Epithelial cell of proximal tubule (primary cell): ENCODE measurements at places on chromosomes 2 and 18. TPM values are rescaled to one million over a fixed set of nuclear protein-coding genes. Genes with fewer than 3 reads are reported as not detected.

- DNase-seq = no peak
Measured at GRCh38 chr2:197327472-197328098, 17.0 kb upstream of the ANKRD44 start.

- no peak for DNase-seq
Measured at GRCh38 chr2:3265981-3266924, 111.4 kb downstream of the EIPR1 start.

DNA sequence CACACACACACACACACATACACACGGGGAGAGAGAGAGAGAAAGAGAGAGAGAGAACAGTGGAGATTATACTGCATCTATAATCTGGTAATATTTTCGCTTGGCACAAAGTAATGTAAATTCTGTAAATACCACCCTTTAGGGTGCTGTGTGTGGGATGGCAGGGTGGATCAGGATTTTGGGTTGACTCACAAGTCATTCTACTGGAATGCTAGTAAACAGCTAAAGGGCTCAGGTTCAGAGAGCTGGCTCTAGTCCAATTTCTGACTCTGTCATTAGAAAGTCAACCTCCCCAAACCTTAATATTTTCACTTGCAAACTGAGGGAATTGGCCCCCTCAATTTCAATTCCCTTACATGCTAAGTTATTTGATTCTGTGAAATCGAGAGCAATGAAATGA, 308.3 kb downstream of the TSN start:
- DNase-seq = no peak

DNA sequence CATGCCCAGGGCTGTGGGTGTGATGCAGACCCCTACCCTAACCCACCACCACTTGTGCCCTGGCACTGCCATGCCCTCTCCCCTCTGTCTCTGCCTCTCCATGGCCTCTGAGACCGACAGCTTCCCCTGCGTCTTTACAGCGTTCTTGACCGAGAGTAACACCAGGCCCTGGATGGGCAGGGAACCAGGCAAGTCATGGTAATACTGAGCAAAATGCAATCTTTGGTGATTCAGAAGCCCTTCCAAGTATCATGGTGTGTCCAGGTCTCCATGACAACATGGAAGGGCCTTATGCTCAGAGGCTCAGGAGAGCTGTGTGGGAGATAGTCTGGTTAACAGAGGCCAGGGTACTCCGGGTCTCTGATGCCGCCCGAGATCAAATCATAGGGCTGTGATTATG, 176.1 kb downstream of the KLHL29 start:
- DNase-seq = no peak

FARSB gene
- total RNA-seq = 18.3 and 34.8 TPM in 2 replicates

MC4R gene
- not detected in 2 replicates for total RNA-seq
